ENCODE measurements at places on chromosomes 6 and 20. TPM values are rescaled to one million over a fixed set of nuclear protein-coding genes. Genes with fewer than 3 reads are reported as not detected.

DNA sequence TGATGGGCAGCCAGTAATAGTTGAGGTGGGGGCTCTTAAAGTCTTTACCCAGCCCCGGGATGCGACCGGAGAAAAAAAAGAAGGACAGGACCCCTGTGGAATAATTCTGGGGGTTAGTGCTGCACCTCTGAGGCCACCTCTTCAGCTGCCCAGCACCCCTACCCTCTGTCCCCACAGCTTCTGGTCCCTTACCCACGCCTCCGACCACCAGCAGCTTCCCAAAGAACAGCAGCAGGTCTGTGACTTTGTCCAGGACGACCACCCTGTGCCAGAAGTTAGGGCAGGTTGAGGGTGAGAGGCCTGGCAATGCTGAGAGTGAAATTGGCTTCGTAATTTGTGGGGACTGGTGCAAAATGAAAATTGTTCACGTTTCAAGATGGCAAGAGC is 2.2 kb upstream of the NEU1 start:
- H3K4me1 ChIP-seq, result peaks cover 22% of the 10 kb centered on the region
- DNase-seq, result no peak
- H3K27ac ChIP-seq, result no peak overlapping the region
- H3K4me3 ChIP-seq, result no peak overlapping the region
- H3K27me3 ChIP-seq, result no peaks in the 10 kb centered on the region

- H3K4me1 ChIP-seq, result no peaks in the 10 kb centered on the region
- no peaks in the 10 kb centered on the region for H3K27me3 ChIP-seq
- H3K36me3 ChIP-seq, result no peaks in the 10 kb centered on the region
- DNase-seq, result no peak
- no peak overlapping the region for H3K4me3 ChIP-seq
Observed at GRCh38 chr6:23413327-23414050, 712.5 kb upstream of the NRSN1 start.

- no peaks in the 10 kb centered on the region for H3K27me3 ChIP-seq
- H3K4me1 ChIP-seq, result peaks cover 13% of the 10 kb centered on the region
- peaks cover 5% of the 10 kb centered on the region for H3K36me3 ChIP-seq
Observed at GRCh38 chr20:10659651-10660601, 13.9 kb downstream of the JAG1 start.

- no peaks in the 10 kb centered on the region for H3K27me3 ChIP-seq
- DNase-seq, result no peak
- no peak overlapping the region for H3K27ac ChIP-seq
- no peaks in the 10 kb centered on the region for H3K4me1 ChIP-seq
- no peaks in the 10 kb centered on the region for H3K36me3 ChIP-seq
Observed at GRCh38 chr6:134472661-134473060, 154.7 kb upstream of the SGK1 start.

- H3K4me1 ChIP-seq, result peaks cover 28% of the 10 kb centered on the region
- DNase-seq, result no peak
- no peaks in the 10 kb centered on the region for H3K27me3 ChIP-seq
- H3K36me3 ChIP-seq, result no peaks in the 10 kb centered on the region
- no peak within 1 kb of the TSS for H3K27ac ChIP-seq
Observed at GRCh38 chr6:44216677-44217331, at the start of gene MYMX. TSS of gene MYMX (plus strand) at chr6:44216926. CDS start at chr6:44217472, 546 bp downstream.

DNA sequence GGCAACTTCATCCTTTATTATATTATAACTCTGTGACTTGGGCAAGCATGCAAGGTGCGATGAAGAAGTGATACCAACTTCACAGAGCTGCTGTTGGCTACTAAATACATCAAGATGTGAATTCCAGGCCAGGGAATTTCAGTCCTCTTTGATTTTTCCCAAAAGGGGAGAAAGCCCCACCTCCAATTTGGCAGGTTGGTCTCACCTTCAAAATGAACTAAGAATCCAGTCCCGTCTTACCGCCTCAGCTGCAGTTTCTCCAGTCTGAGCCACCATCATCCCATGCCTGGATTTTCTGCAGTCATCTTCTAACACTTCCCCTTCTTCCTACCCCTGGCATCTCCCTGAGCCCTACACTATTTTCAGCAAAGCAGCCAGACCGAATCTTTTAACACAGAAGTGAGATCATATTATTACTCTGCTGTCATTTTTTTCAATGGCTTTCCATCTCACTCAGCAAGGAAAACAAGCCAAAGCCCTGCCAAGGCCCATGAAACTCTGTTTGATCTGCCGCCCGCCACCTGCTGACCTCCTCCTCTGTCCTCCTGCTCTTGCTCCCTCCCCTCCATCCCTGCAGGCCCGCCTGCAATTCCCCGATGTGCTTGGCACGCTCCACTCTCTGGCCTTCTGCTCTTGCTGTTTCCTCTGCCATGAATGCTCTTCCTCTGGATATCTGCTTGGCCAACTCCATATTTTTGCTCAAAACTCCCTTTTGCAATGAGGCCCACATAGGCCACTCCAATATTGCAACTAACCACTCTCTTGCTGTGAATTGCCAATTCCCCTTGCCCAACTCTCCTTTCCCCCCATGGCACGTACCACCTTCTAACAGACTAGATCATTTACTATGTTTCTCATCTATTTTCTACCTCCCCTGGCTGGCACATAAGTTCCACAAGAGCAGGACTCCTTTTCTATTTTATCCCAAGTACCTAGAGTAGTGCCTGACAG is 46.0 kb upstream of the TAGAP start:
- H3K4me3 ChIP-seq, result no peak overlapping the region
- no peak for DNase-seq
- no peaks in the 10 kb centered on the region for H3K27me3 ChIP-seq
- H3K27ac ChIP-seq, result no peak overlapping the region

DNA sequence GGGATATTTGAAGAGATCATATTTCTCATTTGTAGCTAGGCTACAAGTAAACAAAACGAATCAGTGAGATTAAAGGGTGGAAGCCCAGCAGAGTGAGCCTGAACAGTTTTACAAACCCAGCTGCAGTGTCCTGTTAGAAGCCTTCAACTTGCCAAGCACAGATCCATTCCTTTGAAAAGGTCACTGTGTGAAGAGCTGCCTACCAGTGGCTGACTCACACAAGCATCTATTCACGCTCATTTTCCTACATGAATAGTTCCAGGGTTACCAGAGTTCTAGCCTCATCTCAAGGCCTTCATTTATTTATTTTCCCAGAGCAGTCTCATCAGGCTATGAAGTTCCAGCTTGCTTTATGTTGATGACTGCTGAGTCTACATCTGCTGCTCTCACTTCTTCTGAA is 25.7 kb upstream of the MLIP start:
- no peak overlapping the region for H3K27ac ChIP-seq
- no peaks in the 10 kb centered on the region for H3K27me3 ChIP-seq
- H3K36me3 ChIP-seq, result no peaks in the 10 kb centered on the region
- no peak for DNase-seq

DNA sequence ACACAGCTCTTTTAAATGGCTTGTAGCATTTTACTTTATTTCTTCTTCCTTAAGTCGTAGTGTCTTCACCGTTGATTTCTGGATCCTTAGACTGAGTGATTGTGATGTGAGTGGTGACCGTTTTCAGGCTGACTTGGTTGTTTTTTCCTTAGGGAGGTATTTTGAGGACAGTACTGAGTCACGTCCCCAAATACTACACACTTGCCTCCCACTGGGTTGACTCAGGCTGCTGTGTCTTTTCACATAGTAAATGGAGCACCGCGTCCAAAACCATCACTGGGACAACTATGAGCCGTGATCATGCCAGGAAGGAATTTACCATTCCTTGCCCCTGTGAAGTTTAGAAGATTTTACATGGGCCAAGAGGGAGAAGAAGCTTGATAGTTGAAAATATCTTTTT is 174.1 kb downstream of the FARS2 start:
- H3K27ac ChIP-seq, result no peak overlapping the region
- H3K36me3 ChIP-seq, result no peaks in the 10 kb centered on the region
- DNase-seq, result no peak
- no peak overlapping the region for H3K4me3 ChIP-seq
- H3K27me3 ChIP-seq, result no peaks in the 10 kb centered on the region
- H3K4me1 ChIP-seq, result no peaks in the 10 kb centered on the region

DNA sequence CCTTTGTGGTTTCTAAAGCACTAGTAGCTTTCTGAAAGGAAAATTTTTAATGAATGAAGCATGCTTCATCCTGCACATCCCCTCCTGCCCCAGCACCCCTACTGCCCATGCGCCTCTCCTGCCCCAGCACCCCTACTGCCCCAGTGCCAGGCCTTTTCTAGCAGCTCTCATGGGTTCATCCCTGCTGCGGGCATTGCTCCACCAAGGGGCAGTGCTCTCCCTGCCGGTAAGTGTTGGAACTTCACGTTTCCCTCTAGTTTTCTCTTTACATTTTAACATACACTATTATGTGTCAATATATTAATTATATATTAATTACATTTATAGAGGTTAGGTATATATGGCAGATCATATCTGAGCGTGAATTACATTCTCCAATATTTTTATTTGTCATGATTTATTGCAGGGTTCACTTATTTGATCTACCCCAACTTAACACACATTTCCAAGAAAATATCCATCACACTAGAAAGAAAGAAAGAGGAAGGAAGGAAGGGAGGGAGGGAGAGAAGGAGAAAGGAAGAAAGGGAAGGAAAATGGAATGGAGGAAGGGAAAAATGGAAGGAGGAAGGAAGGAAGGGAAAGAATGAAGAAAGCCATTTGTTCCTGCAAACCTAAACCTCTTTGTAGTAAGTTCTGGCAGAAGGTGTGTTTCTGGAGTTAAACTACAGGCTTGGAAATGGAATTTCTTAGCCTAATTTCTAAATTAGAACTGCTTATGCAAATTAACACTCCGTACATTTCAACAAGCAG is 46.8 kb downstream of the CEP43 start:
- H3K27ac ChIP-seq, result no peak overlapping the region
- peaks cover 27% of the 10 kb centered on the region for H3K4me1 ChIP-seq
- H3K4me3 ChIP-seq, result no peak overlapping the region
- DNase-seq, result peak; percentile 84
- no peaks in the 10 kb centered on the region for H3K27me3 ChIP-seq

DNA sequence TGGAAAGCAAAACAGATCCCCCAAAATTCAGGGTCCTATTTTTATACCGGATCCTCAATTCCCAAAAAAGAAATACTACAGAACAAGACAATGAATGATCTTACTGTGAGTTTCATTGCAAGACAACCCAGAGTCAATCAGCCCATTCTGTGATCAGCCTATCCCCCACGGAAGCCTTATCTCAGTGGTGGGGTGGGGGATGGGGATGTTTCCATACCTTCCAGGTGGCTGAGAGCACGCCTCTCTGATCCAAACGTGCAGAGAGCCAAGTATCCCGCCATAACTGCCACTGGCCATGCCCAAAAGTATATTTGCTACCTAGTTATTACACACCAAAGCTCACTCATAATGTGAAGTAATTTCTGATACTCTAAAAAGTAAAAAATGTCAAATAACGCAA is 15.1 kb downstream of the WFDC2 start:
- no peaks in the 10 kb centered on the region for H3K4me1 ChIP-seq
- H3K27ac ChIP-seq, result no peak overlapping the region
- DNase-seq, result no peak
- no peaks in the 10 kb centered on the region for H3K27me3 ChIP-seq

Gene ANKEF1
- total RNA-seq, result 3.3 TPM

Gene NT5E
- total RNA-seq, result not detected

Gene DLK2
- 3.1 TPM for total RNA-seq

Gene ANKRD66
- not detected for total RNA-seq

Gene TFAP2C
- not detected for total RNA-seq

All from Karpas-422 (cell line).